EH (cell line): ENCODE measurements at places on chromosomes 5 and 9.
A peak's percentile ranks its signal among the peaks of the same experiment; 100 is the strongest.

DNA sequence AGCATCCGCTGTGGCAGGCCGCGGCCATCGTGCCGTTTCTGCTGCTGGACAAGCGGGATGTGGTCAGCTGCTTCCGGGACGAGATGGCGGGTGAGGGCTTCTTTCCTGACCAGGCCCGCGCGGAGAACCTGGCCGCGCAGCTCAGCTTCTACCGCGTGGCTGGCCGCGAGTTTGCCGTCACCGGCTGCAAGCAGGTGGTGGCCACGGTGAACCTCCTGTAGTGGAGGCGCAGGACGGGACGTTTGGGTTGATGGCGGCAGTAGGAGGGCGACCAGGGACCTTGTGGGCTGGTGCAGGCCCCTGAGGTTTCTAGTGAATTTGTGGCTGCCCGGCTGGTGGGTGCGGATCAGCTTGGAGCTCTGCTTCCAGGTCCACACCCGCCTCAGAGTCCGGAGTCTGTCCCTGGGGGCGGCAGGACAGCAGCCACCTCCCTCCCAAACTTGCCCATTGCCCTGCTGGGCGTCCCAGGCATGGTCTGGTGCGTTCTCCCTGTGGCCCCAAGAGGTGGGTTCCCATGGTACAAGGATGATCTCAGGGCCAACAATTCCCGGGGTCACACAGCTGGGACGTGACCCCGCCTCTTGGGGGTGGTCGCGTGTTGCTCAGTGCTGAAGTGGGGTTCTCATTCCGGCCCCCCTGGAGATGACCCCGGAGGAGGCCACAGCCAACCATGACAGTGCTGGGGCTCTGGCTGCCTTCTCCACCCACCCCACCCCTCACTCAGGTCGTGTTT lies 2.4 kb downstream of the TOR4A start:
- DNase-seq, result no peak

GRCh38 chr5:131795879-131796792 lies 681 bp downstream of the FNIP1 start:
- DNase-seq, result peak; percentile 75

DNA sequence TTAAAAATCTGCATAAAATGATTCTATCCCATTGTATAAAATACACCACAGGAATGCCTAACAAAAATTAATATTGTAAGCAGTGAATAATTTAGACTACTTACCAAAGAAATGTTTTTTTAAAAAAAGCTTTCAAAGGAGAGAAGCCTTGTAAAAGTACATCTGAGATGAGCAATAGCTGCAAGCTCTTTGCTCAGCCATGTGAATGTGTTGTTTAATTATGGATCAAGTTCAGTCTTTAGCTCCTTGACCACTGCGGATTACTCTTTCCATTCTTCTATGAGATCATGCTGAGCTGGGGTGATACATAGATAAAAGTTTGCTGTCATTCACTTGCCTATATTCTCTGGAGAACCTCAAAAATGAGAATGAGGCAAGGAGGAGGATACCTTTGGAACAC lies 782.4 kb upstream of the ZNF608 start:
- DNase-seq, result no peak

DNA sequence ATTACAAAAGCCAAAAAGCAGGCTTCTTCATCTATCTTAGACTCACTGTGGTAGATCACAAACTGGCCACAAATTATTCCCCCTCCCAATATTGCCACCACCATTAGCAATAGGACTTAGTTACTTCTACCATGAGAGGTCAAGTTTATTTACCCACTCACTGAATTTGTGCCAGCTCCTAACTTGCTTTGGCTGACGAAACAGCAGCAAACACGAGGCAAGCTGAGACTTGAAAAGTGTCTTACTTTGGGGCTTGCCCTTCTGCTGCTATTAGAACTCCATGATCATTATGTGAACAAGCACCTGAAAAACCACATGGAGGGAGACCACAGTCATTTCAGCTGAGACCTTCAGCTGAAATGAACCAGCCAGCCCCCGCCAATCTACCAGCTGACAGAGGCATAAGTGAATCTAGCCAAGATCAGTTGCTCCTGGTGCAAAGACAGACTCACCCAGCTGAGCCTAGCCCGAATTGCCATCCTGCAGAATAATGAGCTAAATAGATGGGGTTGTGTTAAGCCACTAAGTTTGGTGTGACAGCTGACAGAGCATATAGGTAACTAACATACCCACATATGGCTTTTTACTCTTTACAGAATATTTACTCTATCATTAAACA lies 5.7 kb downstream of the WDR41 start:
- DNase-seq, result no peak

DNA sequence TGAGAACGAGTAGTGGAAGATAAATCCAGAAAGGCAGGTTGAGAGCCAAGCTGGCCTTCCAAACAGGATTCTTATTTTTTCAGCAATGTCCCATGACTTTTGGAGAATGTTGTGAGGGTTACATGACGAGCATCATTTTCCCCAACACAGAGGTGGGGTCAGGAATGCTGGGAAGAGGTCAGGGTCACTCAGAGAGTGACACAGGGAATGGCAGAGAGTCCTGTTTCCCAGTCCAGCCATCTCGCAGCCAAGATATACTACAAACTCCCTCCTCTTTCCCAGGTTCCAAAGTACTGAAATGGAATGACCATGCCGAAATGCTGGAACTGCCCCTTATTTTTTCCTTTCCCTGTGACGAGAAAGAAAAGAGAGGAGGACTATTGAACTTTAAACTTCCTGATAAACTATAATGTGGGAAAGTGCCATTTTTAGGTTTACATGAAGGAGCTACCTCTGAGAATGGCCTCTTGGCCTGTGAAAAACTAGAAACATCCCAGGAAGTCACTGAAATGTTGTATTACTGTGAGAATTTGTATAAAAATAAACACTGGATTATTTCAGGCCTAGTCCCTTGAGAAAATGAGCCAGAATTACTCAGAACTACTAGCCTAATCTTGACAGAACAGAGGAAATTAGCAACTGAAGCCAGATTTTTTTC lies 420.4 kb downstream of the CETN3 start:
- no peak for DNase-seq
